Astrocyte (in vitro differentiated cells and primary cell): ENCODE measurements at places on chromosomes 12 and 14.

- no peak for DNase-seq
- no peak overlapping the region for H3K4me3 ChIP-seq
- H3K4me1 ChIP-seq = peaks cover 8% of the 10 kb centered on the region
- no peak overlapping the region for H3K27ac ChIP-seq
- H3K27me3 ChIP-seq = no peaks in the 10 kb centered on the region
- peaks cover 13% of the 10 kb centered on the region for H3K36me3 ChIP-seq
These were observed 5.9 kb downstream of the CBX5 start for GRCh38 chr12:54273981-54274380.

DNA sequence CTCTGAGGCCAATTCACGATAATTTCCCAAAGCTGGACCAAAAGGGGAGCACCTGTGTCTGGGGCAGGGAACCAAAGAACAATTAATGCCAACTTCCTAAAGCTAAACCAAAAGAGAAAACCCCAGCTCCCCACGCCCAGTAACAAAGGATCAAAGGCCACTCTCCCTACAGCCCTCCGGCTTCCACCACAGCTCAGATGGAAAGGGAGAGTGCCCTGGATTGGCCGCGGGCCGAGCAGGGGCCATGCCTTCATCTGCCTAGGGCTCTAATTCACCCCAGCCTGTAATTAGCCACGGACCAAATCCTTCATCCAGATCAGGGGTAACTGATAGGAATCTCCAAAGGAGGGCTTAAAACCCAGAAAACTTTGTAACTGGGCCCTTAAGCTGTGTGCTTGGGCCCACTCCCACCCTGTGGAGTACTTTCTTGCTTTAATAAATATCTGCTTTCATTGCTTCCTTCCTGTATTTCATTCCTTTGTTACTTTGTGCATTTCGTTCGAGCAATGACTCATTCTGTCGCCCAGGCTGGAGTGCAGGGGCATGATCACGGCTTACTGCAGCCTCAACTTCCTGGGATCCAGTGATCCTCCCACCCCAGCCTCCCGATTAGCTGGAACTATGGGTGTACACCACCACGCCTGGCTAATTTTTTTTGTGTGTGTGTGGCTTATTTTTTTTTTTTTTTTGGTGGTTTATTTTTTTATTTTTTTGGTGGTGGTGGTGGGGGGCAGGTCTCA is 65.5 kb upstream of the PPP4R3A start:
- H3K4me1 ChIP-seq = peaks cover 6% of the 10 kb centered on the region
- DNase-seq = no peak
- no peak overlapping the region for H3K27ac ChIP-seq
- no peak overlapping the region for H3K4me3 ChIP-seq
- H3K36me3 ChIP-seq = no peaks in the 10 kb centered on the region
- H3K27me3 ChIP-seq = no peaks in the 10 kb centered on the region

DNA sequence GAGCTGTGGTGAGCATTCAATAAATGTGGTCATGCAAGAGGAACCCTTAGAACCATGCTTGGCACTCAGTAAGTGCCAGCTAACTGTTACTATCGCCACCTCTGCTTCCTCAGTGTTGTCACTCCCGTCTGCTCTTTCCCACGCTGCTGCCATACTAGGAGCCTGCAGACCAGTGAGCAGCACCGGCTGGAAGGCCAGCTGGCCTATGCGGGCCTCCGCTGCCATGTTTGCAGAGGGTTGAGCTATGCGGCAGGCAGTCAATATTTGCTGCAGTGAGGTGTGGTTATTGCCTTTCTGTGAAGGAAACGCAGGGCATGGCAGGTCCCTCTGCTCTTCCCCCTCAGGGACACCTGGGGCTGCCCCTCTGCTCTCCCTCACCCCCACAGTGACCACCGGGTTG is 13.0 kb downstream of the KMT5A start:
- H3K27ac ChIP-seq = no peak overlapping the region
- no peak for DNase-seq
- H3K27me3 ChIP-seq = no peaks in the 10 kb centered on the region
- peaks cover 18% of the 10 kb centered on the region for H3K4me1 ChIP-seq
- no peak overlapping the region for H3K4me3 ChIP-seq

GRCh38 chr12:32270818-32271710 is 128.3 kb upstream of the FGD4 start:
- H3K36me3 ChIP-seq = no peaks in the 10 kb centered on the region
- DNase-seq = peak; percentile 72
- no peak overlapping the region for H3K4me3 ChIP-seq

DNA sequence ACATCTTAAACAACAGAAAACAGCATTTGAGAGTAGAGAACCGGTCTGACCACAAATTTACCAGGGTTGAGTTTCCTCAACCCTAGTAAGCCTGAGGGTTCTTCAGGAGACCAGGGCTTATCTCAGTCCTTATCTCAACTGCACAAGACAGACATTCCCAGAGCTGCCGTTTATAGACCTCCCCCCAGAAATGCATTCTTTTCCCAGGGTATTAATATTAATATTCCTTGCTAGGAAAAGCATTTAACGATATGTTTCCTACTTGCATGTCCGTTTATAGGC is 12.3 kb downstream of the TMEM117 start:
- H3K27ac ChIP-seq = no peak overlapping the region
- H3K4me1 ChIP-seq = no peaks in the 10 kb centered on the region
- no peaks in the 10 kb centered on the region for H3K36me3 ChIP-seq
- no peak for DNase-seq

DNA sequence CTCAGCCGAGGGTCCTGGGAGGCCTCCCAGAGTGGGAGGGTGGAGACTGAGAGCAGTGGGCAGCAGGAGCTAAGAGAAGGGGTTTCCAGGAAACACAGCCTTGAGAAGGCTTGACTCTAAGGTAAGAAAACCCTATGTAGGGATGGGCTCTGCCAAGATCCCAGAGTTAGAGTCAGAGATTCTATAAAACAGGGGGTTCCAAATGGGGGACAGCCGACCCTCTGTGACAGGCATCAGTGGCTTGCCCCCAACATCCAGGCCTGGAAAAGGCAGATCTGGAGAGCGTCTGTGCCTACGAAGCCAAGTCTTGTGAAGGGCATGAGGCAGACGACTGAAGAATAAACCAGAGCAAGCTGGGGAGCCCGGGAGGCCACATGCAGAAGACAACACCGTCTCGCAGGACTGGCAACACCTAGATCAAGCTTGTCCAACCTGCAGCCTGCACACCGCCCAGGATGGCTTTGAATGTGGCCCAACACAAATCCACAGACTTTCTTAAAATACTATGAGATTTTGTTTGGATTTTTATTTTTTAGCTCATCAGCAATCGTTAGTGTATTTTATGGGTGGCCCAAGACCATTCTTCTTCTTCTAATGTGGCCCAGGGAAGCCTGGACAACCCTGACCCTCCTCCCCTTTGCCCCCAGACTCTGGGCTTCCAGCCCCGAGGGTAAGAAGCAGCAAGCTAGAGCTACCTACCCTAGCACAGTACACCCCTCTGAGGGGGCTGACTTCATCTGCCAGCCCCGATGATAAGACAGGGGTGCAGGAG is 42.1 kb downstream of the PRMT8 start:
- H3K27ac ChIP-seq = no peak overlapping the region
- no peak for DNase-seq
- H3K27me3 ChIP-seq = peaks cover 15% of the 10 kb centered on the region
- no peak overlapping the region for H3K4me3 ChIP-seq

DNA sequence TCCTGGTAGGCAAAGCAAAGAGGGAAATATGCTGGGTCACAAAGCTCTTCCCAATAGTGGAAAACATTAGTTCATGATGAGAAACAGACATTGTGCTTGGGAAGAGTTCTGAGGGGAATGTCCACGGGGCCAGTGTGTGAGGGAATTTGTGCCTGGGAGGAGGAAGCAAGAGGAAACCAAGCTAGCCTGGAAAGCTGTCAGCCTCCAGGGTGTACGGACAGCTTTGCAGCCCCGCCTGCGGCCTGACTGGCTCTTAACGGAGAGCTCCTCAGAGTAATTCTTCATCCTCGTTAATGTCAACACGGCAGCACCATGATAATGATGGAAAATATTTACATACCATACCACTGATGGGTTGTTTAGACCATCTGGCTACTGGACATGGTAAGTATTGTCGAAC is 32.4 kb downstream of the PITPNM2 start:
- H3K27me3 ChIP-seq = no peaks in the 10 kb centered on the region
- no peak overlapping the region for H3K4me3 ChIP-seq
- H3K36me3 ChIP-seq = no peaks in the 10 kb centered on the region
- DNase-seq = no peak
- H3K27ac ChIP-seq = no peak overlapping the region
- H3K4me1 ChIP-seq = peaks cover 21% of the 10 kb centered on the region

- H3K4me1 ChIP-seq = no peaks in the 10 kb centered on the region
- H3K27ac ChIP-seq = no peak overlapping the region
- no peaks in the 10 kb centered on the region for H3K36me3 ChIP-seq
- no peaks in the 10 kb centered on the region for H3K27me3 ChIP-seq
- no peak for DNase-seq
These were observed 71.9 kb upstream of the TCL1B start for GRCh38 chr14:95614349-95614748.
